Diencephalon (tissue), 1 donor: ENCODE measurements at places on chromosomes 7 and 10. TPM values are rescaled to one million over a fixed set of nuclear protein-coding genes. Genes with fewer than 3 reads are reported as not detected.

The MACROH2A2 gene
- 45.7 TPM for total RNA-seq

The PRRT4 gene
- total RNA-seq: 7.2 TPM

The TMEM178B gene
- 126 TPM for total RNA-seq

The NUTM2E gene
- 0.46 TPM for total RNA-seq

The DKK1 gene
- 5.3 TPM for total RNA-seq

The ACHE gene
- 73.4 TPM for total RNA-seq

The PRF1 gene
- 1.2 TPM for total RNA-seq

The SLF2 gene
- 54.0 TPM for total RNA-seq

The PIP gene
- total RNA-seq: not detected

The SPDYE9 gene
- not detected for total RNA-seq

The GIMAP2 gene
- 6.7 TPM for total RNA-seq

The ECHDC3 gene
- 1.6 TPM for total RNA-seq

The SEMA3E gene
- total RNA-seq: 12.2 TPM

The MUC12 gene
- 0.23 TPM for total RNA-seq

The MUC3A gene
- total RNA-seq: 2.1 TPM

The MRC1 gene
- 3.0 TPM for total RNA-seq

The CPA1 gene
- total RNA-seq: not detected

The MYOF gene
- total RNA-seq: 5.5 TPM
